ENCODE measurements at places on chromosomes 13 and 19.

- DNase-seq = no peak
Measured at GRCh38 chr13:87207280-87208003, 463.7 kb upstream of the SLITRK5 start.

DNA sequence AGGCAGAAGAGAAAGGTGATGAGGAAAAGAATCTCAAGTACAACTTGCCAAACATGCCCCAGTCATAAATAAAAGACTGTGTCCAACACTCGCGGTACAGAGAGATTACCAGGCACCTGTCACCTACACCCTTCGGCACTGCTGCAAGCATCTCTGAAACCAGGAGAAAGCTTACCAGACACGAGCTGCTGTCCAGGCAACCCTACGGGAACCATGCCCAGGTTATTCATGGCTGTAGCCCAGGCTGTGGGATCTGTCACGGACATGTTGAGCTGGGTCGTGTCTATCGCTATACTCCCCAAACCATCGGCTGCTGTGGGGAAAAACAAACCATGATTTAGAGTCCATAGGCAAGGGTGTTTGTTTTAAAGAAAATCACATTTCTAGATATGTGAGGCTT, 375.0 kb downstream of the ENOX1 start:
- DNase-seq = no peak

GRCh38 chr13:105333416-105333815, 1202.0 kb downstream of the EFNB2 start:
- DNase-seq = no peak

DNA sequence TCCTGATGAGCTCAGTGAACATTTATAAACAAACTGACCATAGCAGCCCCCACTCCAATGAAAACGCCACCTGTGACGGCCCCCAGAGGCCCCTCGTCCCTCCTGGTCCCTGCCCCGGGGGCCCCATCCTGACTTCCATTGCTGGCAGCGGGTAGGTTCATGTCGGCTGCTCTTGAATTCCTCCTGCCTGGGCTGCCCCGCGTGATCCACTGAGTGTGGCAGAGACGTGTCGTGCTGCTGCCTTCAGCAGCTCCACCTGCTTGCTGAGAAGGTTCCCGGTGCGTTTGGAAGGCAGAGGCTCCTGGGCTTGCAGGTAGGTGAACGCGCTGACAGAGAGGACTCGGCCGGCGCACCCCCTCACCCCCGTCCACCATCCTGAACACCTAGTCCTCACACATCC, 11.6 kb downstream of the C2CD4C start:
- no peak for DNase-seq

DNA sequence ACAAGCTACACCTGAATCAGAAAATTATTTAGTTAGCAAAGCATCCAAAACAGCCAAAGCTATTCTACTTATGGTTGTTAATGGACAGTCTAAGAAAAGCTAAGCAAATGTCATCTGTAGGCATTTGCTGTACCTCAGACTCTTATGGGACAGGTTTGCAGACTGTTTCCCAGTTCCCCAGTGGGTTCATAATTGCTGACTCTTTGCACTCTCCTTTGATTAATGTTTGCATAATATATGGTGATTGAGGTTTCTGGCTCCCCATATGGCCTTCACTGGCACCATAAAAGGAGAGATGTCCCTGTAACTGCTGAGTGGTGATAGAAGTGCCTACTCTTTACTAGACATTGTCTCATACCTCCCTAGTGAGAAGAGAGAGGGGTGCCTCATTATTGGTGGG, 142.1 kb downstream of the GPC6 start:
- DNase-seq = no peak

DNA sequence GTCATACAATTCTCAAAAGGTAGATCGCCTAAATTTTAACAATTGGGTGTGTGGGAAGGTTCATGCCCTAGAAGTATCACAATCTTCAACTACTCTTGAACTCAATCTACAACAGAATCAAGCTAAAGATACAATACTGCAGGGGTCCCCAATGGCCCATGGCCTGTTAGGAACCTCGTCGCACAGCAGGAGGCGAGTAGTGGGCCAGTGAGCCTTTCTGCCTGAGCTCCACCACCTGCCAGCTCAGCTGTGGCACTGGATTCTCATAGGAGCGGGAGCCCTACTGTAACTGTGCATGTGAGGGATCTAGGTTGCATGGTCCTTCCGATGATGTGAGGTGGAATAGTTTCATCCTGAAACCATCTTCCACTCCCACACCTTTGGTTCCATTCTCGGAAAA, 230.6 kb downstream of the KLF12 start:
- DNase-seq = no peak

GRCh38 chr13:110359840-110360301, 52.8 kb downstream of the COL4A2 start:
- no peak for DNase-seq

DNA sequence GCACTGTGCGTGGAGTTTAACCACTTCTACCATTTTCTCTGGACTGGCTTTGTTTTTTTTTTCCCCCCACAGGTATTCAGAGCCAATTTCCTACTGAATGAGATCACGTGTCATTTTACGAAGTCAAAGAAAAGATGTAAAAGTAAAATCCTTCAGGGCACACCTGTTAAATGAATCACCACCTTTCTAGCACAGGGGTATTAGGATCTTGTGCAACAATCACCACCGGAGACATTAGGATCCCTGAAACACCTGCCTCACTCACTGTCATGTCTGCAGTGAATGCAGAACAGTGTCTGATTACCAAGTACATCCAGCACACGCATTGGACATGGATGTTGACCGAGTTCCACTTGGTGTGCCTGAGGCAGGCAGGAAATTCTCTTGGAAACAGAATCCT, 17.2 kb downstream of the BRD4 start:
- no peak for DNase-seq

GRCh38 chr19:19597809-19598306, 20.6 kb downstream of the PBX4 start:
- no peak for DNase-seq

- DNase-seq = no peak
Measured at GRCh38 chr13:64579331-64579730, 2650.8 kb downstream of the PCDH9 start.

DNA sequence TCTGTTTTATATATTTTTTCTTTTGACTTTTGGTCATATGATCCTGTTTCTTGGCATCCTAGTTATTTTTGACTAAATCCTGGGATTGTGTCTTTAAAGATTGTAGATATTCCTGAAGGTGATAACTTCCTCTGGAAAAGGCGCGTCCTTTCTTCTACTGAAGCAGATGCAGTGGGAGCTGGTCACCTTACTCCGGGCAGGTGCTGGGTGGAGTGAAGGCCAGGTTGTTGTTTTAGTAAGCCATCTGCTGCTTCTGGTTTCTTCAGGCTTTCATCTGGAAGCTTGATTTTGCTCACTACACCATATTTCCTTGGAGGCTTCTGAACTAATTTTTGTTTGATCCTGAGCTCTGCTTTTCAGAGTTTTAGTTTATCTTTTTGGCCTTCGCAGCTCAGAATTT, 21.5 kb downstream of the URI1 start:
- no peak for DNase-seq

GRCh38 chr13:33349986-33350826, 64.7 kb upstream of the STARD13 start:
- DNase-seq = no peak

- DNase-seq = no peak
Measured at GRCh38 chr19:16801600-16802013, 27.6 kb upstream of the SIN3B start.

GRCh38 chr19:35879770-35880317, 11.5 kb downstream of the APLP1 start:
- DNase-seq = no peak

DNA sequence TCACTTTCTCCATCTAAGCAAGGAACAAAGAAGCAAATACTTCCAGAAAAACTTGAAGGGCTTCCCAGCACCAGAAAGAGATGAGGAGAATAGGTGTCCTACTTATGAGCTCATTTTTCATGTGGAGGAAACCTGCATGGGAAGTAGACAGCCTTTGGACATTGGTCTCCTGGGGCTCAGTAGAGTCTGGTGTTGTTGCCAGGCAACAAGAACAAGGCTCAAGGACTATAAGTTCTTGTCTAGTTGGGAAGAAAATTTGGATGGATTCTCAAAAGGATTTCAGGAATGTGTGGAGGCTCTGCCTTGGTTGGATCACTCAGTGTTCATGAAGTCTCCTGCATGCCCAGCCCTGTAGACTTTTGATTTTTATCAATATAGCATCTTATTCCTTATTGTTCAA, 84.5 kb downstream of the MBNL2 start:
- DNase-seq = no peak

GRCh38 chr19:31350693-31351055, 1.4 kb upstream of the TSHZ3 start:
- no peak for DNase-seq

- DNase-seq = no peak
Measured at GRCh38 chr19:15141143-15141542, 33.9 kb downstream of the SYDE1 start.

DNA sequence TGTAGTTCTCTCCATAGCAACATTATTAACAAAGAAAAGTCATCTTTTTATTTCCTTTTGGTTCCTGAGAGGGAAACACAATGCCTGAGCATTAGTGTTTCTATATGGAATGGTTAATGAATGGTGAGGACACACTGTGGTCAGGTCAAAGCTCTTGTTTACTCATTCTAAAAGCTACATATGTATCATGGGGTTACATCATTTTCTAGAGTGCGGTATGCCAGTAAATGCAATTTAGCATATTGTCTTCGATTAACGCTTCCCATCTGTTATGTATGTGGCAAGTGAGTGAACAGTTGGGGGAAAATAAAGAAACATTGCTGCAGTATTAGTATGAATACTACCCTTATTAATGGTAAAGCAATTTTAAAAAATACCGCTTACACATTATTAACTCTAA, 1152.2 kb upstream of the SPRY2 start:
- DNase-seq = no peak

GRCh38 chr19:3345850-3346460, 20.4 kb upstream of the NFIC start:
- DNase-seq = no peak

- DNase-seq = no peak
Measured at GRCh38 chr19:38155453-38155852, 68.6 kb downstream of the DPF1 start.

DNA sequence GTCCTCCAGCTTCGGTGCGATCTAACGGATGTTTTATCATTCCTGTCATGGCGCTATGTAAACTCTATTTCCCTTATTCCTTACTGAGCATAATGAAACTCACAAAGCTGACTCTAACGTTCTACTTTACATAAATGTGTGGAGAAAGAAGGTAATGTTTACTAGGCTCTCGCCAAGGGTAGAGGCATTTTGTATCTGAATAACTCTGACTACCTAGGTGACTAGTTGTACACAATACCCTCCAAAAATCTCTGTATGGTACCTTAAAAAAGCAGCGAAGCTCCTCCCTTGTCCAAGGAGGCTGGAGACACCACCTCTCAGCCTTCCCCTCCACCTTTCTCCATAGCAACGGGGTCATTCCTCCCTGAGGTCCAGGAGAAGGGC, 316 bp upstream of the ZNF530 start:
- no peak for DNase-seq

- no peak for DNase-seq
Measured at GRCh38 chr13:86792153-86792651, 879.0 kb upstream of the SLITRK5 start.

DNA sequence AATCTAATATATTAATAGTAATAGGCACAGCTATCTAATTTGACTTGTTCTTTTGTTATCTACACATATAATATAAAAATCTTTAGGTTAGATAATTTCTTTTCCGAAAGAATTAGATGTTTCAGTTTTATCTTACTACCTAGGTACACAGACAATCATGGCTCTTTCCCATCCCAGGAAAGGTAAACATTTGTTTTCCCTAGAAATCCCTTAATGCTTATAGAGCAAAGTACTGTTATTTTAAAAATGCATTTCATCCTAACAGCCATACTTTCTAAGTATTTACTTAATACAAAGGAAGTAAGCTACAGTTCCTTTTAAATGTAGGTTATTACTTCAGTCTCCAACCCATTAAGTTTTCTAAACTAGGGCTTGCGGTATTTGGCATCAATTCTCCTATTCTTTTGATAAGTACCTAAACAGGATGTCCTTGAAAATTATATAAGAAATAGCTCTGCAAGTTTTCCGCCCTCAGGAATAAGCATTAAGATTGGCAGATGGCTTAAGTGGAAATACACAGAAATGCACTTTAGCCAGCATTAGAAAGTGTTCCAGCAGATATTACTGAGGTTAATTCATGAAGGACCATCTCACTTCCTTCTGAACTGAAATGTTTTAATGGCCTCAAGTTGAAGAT, 616.2 kb upstream of the SPRY2 start:
- DNase-seq = no peak

GRCh38 chr13:45967589-45967988, 85.0 kb downstream of the ZC3H13 start:
- DNase-seq = no peak

DNA sequence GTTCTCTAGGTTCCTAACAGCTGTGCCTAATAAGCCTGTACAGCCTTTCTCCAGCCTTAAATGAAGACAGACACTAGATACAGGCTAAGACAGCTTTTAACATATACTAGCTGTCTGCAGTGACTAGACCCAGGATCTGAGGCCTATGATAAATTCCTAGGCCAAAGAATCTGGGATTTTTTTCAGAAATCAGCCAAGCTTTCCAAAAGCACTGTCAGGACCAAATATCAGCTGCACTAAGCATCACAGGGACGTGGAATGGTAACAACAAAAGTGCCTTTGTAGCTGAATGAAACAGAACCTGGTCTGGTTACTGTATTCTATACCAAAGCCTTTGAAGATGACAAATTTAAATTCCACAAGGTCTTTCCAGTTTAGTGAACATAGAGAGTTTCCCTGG, 77.9 kb upstream of the DOCK9 start:
- DNase-seq = no peak

GRCh38 chr13:24050292-24050711, 110.2 kb upstream of the SPATA13 start:
- no peak for DNase-seq

- no peak for DNase-seq
Measured at GRCh38 chr13:105083992-105084391, 1451.5 kb downstream of the EFNB2 start.

DNA sequence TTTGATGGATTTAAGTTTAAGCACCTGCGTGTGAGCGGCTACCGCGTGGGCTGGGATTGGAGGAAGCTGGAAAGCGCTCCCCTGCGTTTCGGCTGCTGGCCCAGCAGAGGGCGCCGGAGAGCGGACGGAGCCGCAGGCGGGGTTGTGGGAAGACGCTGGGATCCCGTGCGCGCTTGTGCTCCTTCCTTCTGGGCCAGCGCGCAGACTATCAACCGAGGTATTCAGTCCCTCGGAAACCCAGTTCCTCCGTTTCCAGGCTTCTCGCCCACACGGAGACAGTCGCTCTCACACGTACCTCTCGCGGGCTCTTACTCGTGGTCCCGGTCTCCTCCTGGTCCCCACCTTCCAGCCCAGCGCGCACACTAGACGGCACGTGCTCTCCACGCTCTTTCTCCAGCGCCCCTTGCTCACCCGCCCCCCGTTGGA, 28.8 kb downstream of the EPN1 start:
- DNase-seq = no peak

Measured in NCI-H2081 treated with DMSO at 0.1 percent for 48 hours (cell line).